H9 (cell line): ENCODE measurements at places on chromosomes 5 and 9. TPM values are rescaled to one million over a fixed set of nuclear protein-coding genes. Genes with fewer than 3 reads are reported as not detected.

DNA sequence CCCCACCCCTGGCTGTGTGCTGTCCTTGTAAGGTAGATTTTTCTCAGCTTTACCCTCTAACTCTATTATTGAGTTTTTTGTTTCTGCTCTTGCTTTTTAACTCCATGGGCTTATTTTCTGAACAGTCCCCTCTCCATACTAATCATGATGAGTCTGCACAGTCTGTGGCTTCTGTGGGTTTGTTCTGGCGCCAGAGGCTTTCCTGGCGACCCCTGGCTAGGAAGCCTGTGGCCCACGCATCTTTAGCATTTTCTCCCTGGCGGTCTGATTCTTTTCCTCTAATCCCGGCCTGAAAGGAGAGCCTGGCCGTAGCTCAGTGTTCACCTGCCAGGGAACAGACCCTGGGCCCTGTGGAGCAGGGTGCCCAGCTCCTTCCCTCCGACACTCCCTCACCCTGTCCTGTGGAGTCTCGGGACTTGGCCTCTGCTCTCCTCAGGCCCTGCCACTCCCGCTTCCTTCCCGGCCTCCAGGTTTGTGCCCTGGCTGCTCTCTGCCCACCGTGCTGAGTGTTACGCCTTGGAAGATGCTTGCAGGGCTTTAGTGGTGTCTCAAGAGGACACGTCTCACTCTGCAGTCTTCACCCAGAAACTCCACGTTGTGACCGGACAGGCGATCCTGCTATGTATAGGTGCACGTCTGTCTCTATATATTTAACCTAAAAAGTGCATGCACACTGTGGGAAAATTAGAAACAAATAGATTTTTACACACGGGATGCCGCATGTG, 31.7 kb upstream of the LRRC14B start:
- DNase-seq = peak; percentile 23

Gene CA9
- 0.94 and 1.9 TPM in 2 replicates for total RNA-seq

Gene LCN15
- 0.61 TPM in 1 of 2 replicates, not detected in the other for total RNA-seq

Gene TMEM232
- 1.6 and 1.8 TPM in 2 replicates for total RNA-seq
